AG08396 (cell line): ENCODE measurements at places on chromosomes 7 and 10.

DNA sequence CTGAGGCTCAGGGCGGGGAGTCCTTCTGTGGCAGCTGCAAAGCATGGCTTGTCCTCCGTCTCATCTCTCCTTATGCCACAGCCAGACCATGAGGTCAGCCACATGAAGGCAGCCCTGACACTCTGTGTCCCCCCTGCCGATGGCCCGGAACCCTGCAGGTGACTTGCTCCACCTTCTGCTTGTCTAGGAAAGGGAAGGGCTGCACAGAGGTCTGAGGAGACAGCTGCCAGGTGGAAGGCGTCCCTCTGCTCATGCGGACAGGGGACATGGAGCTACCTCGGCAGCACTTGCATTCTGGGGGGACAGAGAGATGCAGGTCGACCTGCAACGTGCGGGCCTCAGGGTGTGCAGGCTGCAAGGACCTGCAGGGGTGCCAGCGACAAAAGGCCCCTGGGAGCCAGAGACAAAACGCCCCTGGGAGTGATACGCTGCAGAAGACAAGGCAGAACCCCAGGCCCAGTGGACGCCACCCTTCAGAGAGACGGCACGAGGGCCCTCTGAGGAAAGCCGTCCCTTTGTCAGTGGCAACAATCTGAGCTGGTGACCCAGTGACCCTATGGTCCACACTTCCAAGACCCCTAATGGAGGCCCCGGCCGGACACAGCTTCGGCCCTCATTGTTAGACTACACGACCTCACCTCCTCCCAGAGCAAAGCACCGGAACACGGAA, 205.2 kb upstream of the PPP2R2D start:
- no peak for DNase-seq

DNA sequence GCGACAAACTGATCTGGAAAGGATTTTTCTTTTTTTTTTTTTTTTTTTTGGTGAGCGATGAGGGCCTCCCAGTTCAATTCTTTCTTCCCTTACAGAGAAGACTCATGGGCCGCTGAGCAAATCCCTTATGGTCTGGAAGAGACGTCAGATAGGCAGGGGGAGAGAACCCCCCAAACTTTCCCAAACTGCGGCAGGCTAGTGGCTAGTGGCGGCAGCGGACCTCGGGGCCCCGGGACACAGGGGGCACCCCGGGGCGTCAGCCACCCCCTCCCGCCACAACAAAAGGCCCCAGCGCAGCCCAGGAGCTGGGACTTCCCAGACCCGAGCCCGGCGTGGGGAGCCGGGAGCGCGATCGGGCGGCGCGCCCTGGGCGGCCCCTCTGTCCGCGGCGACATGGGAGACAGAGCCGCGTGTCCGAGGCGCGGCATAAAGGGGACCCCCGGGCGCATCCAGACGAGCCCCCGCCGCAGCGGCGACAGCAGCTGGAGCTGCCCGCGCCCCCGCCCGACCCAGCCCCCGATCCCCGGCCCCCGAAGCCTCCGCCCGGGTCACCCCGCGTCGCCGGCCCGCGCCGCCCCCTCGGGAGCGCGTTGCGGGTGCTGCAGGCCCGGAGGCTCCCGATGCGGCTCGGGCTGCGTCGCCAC, 755 bp downstream of the FAM171A1 start:
- DNase-seq = peak; percentile 64

DNA sequence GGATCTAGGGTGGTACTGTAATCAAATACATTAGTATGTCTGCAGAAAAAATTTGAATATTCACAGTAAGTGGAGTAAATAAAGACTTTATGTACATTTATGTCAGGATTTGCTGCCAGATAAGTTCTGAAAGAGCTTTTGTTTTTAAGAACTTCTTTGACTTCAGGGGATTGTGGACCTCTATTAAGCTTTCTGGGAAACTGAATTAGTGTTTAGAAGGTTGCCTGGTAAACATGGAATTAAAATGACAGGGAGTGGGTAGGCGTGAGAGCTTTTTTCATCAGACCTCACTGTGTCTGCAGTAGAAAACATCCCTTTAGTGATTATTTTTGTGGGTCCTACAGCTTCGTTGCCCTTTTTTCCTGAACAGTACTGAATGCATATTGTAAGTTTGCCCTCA, 15.7 kb downstream of the SDHAF3 start:
- no peak for DNase-seq

DNA sequence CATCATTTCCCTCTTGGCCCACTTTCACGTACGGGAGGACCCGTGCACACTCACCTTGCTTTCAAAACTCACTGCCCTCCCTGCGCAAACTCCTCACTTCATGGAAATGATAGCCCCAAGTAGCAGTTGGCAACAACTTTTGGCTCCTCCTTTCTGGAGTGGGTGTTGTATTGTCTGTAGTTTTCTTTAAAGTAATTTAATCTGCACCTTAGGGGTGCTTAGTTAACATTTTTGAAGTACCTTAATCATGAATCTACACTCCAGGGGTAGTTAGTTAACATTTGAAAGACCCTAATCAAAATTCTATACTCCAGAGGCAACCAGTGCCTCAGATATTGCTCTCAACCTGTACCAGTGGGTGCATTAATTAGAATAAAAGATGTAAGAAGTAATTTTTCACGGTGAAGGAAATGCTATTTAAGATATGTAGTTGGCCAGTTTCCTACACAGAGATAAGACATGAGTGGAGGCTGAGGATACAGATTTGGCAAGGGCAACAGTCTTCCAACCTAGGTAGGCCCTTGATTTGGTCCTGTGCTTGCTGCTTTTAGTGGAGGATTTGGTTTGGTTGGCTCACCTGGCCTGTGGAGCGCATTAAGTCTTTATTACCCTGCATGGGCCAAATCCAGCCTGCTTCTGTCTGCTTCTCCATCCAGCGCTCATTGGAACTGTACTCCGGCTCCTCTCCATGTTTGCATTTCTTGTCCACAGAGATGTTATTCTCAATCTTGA, 93.0 kb downstream of the EXOC4 start:
- no peak for DNase-seq

DNA sequence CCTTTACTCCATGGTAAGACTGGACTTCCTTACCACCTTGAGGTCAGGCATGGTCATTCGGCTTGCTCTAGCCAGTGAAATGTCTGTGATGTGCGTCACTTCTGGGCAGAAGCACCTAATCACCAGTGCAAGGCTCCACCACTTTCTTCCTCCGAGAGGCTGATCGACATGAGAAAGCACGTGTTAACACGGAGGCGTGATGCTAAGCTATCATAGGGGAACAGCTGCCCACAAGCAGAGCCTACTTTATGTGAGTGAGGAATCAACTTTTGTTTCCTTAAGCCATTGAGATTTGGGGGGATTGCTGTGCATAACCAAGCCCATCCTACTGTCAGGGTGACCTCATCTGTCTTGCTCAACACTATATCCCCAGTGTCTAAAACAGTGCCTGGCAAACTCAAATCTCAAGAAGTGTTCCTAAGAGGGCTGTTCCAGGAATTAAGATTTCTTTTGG, 23.1 kb upstream of the SAR1A start:
- DNase-seq = no peak

DNA sequence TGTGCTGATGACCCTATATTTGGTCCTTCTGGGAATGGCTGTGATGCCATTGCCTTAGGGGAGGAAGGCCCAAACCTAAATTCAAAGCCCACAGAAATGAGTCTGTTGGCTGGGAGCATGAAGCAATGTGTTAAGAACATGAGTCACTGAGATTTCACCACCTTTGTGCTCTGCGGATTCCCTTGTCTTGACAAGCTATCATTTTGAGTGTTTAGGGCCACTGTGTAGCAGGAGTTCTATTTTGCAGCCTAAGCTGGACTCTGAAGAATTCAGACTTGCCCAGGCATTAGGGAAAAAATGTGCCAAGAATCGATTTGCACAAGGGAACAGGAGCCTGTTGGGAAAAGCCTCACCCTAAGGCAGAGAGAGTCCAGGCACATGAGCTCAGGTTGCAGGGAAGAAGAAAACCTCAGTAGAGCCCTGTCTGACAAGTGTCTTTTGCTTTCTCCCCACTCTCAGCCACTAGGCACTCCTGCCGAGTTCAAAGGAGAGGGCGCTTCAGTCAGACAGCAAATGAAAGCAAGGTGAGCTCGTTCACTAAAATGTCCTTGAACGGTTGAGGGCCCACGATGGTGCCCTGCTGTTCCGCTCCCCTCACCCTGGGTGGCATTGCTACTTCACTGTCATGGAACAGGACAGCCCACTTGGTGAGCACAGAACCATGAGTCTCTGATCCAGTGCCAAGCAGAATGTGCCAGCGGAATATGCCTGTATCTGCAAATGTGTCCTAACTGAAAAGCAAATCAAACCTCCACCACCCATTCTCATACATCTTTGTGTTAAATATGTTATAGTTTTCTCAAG, 93.6 kb downstream of the PRLHR start:
- peak; percentile 10 for DNase-seq

DNA sequence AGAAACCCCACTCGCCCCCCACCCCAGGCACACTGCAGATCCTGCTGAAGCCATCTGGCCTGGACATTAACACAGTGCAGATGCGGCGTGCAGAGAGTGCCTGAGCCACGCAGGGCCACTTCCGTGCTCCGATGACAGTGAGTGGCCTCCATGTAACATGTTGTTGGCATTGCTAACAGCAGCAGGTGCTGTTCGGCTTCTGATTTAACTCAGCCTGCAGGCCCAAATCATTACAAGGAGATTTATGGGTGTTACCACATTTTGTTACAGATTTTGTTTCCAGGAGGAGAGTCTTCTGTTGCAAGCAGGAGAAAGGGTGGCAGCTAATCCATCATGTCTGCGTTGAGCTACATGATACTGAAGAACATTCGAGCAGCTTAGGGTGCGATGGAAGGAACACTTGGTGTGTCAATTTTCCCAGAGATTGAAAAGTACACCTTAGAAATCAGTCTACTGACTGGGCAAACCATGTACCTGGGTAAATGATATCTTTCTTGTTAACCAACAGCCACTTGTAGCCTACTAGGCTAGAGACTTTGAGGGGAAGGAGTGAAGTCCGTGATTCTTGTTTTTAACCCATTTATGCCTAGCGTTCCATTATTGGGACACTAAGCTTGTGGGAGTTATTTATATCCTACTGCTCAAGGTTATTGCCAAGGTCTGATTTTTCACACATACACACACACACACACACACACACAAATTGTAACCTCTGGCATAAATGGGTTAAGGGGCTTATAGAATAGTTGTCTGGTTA, 90.0 kb downstream of the JCAD start:
- DNase-seq = no peak
